ENCODE measurements at places on chromosomes 1 and 21. TPM values are rescaled to one million over a fixed set of nuclear protein-coding genes. Genes with fewer than 3 reads are reported as not detected.

Gene CAPN8
- not detected for total RNA-seq

Gene ADORA3
- 1.1 TPM for total RNA-seq

Gene S100A14
- not detected for total RNA-seq

Gene ADAMTS5
- 5.8 TPM for total RNA-seq
